Activated CD4-positive, alpha-beta T cell treated with anti-CD3 and anti-CD28 coated beads for 48 hours (primary cell): ENCODE measurements at places on chromosomes 6 and 20.

DNA sequence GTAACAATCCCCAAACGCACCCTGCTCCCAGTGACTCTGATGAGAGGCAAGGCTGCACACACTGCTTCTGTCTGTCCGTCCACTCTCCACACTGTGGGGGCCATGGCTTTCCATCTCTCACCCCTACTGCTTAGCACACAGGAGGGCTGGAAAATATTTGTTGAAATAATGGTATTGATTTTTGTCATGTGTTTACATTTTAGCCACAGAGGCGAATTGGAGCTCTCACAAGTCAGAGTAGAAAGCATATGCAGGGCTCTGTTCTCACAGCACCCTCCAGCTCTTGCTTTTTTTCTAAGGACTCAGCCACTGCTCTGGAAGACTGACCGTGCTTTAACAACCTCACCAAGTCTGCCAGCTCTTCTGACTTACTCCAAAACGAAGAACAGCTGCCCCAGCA lies 273.8 kb downstream of the GMDS start:
- no peak for DNase-seq

GRCh38 chr6:137776786-137777686 lies 90.0 kb upstream of the TNFAIP3 start:
- no peak for DNase-seq

- DNase-seq: peak; percentile 86
Measured at GRCh38 chr20:53609491-53610445, 16.1 kb upstream of the ZNF217 start.

- no peak for DNase-seq
Measured at GRCh38 chr6:25389471-25389870, 110.3 kb downstream of the CARMIL1 start.

GRCh38 chr6:39217177-39217864 lies 12.0 kb downstream of the KCNK5 start:
- no peak for DNase-seq

- no peak for DNase-seq
Measured at GRCh38 chr6:147434516-147434915, 74.0 kb upstream of the SAMD5 start.

DNA sequence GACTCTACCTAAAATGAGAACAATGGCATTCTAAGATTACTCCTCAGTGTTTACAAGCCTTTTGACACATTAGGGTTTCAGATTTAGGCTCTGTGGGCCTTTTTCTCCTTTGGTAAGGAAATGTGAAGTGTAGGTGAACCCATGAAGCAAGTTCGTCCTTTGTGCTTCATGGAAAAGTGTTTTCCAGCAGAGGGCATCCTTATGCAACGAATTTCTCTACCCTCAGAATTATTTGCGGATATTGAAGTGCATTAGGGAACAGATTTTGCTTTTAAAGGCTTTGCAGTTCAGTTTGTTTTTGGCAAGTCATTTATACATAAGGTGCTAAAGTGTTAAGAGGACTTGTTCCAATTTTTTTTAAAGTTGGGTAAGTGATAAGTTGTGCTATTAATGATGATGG lies 55.7 kb upstream of the FERMT1 start:
- DNase-seq: no peak

DNA sequence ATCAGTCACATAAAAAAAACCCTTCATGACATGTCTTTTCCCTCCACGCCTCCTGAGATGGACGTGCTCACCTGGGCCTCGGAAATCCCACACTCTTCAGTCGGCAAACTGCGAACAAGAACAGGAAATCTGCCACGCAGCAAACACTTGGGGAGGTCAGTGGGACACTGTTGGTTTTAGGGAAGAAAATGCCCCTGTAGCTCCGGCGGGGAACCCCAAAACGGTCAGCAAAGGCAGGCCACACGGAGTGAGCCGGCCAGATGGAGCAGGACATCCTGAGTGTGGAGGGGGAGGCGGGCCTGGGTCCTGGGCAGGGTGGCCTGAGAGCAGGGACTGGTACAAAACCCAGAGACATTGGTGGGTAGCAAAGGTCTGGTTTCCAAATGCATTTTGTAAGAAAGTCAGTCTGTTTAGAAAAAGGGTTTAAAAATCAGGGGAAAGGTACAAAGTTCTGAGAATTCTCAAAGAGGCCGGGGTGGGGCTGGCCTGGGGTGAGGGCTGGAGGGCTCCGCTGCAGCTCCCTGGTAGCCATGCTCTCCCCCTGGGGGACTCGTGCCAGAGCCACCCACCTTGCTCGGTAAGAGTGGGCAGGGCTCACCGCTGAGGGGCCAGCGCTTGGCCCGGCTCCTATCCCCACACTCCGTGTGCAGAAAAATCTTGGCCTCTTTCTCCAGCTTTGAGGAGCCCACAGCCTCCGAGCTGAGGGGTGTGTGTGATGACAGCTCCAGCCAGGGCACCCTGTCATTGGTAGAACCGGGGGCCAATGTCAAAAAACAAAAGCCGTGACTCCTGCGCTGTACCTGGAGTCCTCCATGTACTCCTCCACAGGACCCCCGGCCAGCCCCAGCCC lies 5.2 kb downstream of the SLC2A4RG start:
- DNase-seq: no peak

DNA sequence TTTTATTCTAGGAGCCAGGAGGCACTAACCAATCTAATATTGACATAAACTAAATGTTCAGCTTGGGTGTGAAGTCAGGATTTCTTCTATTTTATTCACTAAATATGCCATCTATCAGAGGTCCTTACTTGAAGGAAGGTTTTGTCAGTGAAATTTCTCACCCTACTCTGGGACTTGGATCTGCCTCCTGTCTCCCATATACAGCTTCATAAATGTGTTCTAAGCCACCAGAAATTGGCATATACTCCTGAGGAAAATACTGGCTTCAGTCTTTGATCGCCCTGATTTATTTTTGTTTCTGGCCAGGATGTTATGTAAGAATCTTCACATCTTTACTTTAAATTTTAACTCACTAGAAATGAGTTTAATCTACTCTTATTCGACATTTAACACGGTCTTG lies 647.7 kb downstream of the C6orf118 start:
- no peak for DNase-seq

- DNase-seq: no peak
Measured at GRCh38 chr6:81801489-81801888, 49.0 kb upstream of the TENT5A start.

DNA sequence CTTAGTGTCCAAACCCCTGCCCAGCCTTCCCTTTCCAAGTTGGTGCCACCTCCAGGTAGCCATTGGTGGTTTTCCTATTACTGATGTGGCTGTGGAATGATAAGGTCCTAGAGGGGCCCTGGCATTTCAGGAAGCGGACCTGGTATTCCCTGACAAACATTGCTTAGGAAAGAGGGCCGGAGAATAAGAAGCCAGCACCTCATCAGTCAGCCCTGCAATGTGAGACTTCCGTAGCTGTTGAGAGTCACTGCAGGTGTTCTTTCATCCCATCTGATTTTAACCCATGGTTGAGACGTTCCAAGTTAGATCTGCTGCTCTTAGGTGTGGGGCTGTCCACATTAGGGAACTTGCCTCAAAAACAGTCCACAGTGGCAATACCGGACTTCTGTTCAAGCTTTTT lies 14.8 kb upstream of the NPEPL1 start:
- DNase-seq: no peak

DNA sequence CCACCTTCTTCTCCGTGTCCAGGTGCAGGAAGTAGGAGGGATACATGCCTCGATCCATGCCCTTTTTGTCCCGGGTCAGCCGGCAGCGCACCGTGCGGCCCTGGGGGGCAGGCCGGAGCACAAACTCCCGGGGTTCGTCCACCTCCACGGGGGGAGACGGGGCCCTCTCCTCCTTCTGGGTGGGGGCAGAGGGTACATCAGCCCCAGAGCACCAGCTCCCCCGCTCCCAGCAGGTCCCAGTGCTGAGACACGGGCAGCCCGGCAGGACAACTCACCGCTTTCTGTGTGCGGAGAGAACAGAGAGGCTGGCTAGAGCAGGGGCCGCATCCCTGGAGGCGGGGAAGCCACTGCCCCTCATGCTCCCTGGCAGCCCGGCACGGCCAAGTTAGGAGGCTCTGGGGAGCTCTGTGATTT lies 6.7 kb downstream of the TULP1 start:
- no peak for DNase-seq
